Fibroblast of skin of back (primary cell): ENCODE measurements at places on chromosomes 1 and 21.

DNA sequence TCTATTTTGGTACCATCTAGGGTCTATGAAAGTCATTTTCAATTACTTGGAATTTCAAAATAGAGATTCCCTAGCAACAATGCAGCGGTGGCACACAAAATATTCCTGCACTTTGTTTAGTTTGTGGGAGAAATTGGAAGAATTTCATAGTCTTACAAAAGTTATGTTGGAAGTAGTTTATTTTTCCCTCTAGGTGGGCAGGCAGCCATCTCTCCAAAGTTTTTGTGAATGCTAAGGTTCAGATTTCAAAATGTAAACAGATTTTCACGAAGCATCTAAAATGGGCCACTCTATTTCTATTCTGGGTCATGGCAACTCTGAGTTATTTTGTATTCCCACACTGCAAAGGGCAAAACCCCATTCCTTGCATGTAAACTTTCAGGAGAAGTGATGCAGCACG, 8.0 kb downstream of the SMCP start:
- peak; percentile 29 for DNase-seq

GRCh38 chr1:147247656-147248238, 5.3 kb downstream of the CHD1L start:
- no peak for DNase-seq

DNA sequence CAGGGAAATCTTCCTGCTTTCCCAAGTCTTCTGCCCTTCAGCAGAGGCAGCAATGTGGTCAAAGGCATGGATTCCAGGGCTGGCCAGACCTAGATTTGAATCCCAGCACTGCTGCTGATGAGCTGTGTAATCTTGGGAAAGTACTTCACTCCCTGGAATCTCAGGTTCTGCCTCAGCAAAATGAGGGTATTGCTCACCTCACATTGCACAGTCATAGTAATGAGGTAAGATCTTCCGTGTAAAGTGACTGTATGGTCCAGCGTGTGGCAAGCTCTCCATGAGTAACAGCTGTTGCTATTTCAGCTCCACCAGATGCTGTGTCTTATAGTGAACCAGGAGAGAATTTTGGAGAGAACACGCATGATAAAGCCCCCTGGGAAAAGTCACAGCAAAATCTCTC, 56.1 kb upstream of the F3 start:
- peak; percentile 55 for DNase-seq

DNA sequence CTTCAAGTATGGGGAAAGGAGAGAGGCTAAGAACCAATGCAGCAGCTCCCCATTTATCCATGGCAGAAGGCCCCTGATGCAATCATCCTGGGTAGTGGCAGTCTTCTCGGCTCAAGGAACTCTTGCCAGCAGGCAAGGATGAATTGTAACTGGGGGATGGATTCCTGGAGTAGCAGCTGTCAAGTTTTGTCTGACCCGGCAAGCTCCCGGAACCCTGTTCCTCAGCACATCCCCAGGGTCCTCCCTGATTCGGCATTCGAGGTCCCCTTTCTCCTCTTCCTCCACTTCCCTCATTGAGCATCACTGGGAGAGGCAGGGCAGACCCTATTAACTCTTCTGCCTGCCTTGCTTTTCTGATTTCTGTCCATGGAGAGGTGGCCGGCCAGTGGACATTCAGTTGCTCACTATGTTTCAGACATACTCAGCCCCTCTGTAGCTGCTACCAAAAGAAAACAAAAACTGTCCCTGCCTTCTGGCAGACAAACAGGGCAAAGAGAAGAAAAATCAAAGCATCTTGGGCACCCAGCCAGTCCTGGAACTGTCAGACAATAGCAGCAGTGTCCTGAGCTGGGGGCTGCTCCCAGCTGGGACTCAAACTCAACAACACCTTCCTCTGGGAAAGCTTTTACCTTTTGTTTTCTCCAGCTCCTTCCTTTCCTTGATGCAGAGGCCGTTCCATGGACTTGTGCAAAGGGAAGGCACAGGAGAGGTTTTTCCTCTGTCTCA, 5.6 kb upstream of the PTCH2 start:
- no peak for DNase-seq

DNA sequence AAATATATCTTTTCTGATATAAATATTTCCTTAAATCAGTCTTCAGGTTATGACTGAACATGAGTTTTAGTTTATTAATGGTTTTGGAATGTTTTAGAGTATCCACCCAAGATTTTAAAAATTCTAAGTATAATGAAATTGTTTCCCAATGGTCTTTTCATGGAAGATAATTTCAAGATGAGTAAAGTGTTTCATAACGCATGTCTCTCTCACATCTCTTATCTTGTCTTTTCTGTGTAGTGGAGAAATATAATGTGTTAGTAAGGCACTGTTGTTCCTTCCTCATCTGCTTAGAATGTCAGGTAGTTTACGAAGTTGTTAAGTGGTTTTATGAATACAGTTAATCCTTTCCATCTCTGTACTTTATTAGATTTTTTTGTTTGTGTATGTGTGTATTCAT, 49.6 kb downstream of the PLA2G4A start:
- no peak for DNase-seq

DNA sequence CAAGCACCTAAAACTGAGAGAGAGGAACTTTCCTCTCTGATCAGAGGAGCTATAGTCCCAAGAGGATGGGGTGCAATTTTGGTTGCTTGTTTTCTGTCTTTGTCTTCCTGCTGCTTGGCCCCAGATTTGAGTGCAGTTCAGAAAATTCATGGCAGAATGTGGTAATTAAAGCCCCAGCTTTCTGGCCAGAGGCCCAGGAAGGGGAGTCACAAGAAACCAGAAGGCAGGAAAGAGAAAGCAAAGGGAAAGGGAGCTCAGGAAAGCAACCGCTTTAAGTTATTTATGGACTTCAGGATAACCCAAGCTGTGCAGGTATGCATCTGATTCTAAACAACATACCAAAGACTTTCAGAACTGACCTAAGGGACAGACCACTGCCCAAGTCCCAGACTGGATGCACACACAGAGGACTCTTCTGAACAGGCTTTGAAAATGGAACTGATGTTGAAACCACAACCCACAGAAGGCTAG, 88.8 kb downstream of the ST3GAL3 start:
- peak; percentile 41 for DNase-seq

- peak; percentile 47 for DNase-seq
Observed at GRCh38 chr1:162987866-162988265, 81.3 kb upstream of the RGS4 start.
